Bronchial epithelial cell (primary cell): ENCODE measurements at places on chromosomes 12 and 14.
A peak's percentile ranks its signal among the peaks of the same experiment; 100 is the strongest.

GRCh38 chr12:6460751-6461371 lies 9.0 kb downstream of the TAPBPL start:
- no peak for DNase-seq

GRCh38 chr14:100486025-100486828 lies 101.0 kb downstream of the BEGAIN start:
- peak; percentile 28 for DNase-seq

GRCh38 chr12:111976291-111976690 lies 36.7 kb downstream of the TMEM116 start:
- peak; percentile 51 for DNase-seq

DNA sequence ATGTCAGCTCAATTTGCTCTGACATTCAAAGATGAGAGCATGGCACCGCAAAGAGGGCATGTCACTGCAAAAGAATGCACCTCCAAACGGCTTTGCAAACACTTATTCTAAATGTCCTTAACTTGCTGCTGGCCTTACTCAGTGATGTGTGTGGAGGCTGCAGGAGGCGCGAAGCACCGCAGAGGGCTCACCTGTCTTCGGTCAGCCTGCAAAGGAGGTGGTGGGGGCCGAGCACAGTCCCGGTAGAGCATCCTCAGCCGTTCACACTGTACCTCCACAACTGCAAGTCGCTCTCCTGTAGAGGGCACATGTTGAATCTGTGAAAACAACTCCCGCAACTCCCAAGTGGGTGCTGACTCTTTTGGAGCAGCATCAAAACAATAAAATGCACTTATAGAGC lies 93.8 kb downstream of the TRAFD1 start:
- peak; percentile 4 for DNase-seq

DNA sequence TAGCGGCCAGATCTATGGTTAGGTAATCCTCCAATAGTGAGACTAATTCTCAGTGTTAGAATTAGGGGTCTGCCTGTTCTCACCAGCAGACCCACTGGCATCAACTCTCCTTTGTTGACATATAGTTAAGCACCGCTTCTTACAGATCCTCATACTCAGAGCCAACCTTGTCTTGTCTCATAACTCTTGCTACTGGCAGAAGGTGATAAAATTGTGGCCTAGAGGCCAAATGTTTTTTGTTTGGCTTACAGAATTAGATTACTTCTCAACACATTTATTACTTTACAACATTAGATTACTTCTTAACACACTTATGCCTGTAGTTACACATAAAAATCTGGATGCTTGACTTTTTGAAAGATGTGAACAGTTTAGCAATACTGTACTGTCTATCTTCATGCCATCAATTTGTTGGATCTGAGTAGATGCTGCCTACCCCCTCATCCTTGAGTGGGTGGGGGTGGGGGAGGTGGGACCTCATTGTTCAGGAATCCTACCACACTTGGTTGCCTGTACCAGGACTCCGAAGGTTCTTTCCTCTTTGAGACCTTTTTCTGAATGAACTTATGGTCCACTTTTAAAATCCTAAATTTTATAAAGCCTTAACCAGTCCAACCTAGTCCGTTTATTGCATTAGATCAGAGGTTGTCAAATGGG lies 7.0 kb downstream of the MTHFD1 start:
- no peak for DNase-seq

GRCh38 chr14:77338302-77338701 lies 17.5 kb downstream of the GSTZ1 start:
- DNase-seq = no peak

DNA sequence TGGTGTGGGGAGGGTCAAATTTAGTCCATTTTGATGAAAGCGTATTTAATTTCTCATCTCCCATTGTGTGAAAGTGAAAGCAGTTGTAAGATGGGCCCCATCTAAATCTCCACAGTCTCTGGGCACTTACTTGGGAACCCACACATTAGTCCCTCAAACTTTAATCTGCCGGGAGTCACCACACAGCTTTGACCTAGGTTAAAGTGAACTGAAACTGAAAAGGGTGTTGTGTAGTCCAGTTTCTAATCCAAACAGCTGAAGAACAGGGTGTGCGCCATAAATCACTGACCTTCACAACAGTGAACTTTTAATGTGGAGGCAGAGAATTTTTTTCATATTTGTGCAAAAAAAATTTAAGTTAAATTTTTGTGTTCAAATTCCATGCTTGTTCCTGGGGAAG lies 48.4 kb upstream of the PTPRO start:
- DNase-seq = no peak

DNA sequence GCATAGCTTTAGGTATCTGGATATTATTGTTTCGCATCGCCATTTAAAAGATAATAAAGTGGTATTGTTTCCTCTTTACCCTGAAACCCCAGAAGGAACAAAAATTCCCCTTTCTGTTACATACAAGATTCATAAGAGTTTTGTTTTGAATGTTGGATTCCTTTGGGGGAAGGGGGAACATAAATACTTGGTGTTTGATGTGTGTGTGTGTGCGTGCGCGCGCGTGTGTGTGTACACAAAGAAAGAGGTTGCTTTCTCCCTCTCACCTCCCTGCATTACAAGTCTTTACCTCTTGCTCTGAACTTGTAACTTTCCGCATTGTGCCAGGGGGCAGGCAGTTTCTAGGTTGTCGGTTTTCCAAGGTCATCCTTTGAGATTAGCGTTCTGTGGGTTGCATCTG lies 76.4 kb downstream of the GPATCH2L start:
- no peak for DNase-seq

- no peak for DNase-seq
Observed at GRCh38 chr14:94649543-94650443, 37.6 kb downstream of the SERPINA3 start.

DNA sequence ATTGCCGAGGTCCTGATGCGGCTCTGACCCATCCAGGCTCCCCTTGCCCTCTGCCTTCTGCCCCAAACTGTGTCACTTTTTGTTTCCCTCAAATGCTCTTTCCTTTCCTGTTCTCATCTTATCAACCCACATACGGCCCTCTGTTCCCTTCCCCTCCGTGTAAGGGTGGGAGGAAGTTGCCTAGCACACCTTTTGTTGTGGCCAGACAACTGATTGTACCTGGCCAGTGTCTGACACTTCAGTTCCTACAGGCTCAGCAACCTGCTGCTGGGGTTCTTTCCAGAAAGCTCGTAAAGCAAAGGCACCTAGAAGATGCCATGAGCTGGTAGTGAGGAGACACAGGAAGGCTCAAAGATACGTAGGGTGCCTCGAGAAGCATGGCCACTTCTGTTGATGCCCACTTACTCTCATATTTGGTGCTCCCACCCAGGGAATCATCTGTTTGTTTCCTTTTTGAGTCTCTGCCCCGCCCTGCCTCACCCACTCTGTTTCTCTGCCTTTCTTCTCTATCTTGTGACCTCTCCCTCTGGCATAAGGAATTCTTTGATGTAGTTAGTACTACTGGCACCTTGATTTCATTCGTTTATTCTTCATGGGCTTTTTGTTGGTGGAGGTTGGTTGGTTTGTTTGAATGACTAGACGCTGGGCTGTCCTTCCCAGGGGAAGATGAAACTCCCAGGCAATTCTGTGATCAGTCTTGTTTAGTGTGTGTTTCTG lies 152.4 kb upstream of the FKBP4 start:
- DNase-seq = no peak

DNA sequence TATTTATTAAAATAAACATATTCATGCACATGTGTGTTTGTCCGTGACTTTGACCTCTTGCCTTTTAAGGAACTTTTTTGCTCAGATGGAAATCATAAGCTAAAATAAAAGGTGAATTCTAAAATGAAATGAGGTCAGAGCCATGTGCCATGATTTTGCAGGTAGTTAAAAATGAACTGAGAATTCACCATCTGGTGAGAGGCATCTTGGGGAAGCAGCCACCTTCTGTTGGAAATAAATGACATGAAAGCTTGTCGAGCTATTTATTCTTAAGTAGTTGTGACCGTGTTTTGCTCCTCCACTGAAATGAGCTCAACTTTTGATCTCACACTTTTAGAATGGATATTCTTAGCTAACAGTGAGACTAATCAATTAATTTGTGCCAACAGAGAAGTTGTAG lies 56.8 kb upstream of the CNOT2 start:
- no peak for DNase-seq

DNA sequence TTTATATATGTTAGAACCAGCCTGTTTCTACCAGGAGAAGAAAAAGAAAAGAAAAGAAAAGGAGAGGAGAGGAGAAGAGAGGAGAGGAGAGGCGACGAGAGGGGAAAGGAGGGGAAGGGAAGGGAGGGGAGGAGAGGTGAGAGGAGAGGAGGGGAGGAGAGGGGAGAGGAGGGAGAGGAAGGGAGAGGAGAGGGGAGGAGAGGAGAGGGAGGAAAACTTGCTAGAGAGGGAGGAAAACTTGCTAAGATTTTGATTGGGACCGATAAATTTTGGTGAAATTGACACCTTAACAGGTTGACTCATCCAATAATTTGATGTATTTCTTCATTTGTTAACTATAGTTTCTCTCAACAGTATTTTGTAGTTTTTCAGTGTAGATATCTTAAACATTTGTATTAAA lies 164.0 kb upstream of the SYT1 start:
- no peak for DNase-seq

- no peak for DNase-seq
Observed at GRCh38 chr14:32085182-32085844, 8.2 kb downstream of the ARHGAP5 start.
